ENCODE measurements at places on chromosomes 2 and 18.

GRCh38 chr2:38301969-38302702 lies 74.9 kb downstream of the ATL2 start:
- no peak for DNase-seq

DNA sequence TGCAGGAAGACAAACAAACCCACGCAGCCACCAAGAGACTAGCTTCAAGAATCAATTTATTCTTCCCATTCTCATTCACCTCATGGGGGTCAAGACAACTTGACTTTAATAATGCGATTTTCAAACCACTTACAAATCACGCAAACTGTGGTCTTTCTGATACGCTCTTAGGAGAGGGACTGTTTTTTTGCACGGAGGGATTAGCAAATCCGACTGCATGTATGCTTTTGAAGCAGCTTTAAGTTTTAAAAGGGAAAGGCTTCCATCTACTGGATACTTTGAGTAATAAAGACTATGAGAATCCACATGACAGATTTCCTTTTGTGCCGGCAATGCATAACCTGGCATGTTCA lies 322.9 kb upstream of the KCNJ3 start:
- DNase-seq = peak; percentile 1

GRCh38 chr18:36484591-36484990 lies 187.1 kb downstream of the FHOD3 start:
- DNase-seq = no peak

DNA sequence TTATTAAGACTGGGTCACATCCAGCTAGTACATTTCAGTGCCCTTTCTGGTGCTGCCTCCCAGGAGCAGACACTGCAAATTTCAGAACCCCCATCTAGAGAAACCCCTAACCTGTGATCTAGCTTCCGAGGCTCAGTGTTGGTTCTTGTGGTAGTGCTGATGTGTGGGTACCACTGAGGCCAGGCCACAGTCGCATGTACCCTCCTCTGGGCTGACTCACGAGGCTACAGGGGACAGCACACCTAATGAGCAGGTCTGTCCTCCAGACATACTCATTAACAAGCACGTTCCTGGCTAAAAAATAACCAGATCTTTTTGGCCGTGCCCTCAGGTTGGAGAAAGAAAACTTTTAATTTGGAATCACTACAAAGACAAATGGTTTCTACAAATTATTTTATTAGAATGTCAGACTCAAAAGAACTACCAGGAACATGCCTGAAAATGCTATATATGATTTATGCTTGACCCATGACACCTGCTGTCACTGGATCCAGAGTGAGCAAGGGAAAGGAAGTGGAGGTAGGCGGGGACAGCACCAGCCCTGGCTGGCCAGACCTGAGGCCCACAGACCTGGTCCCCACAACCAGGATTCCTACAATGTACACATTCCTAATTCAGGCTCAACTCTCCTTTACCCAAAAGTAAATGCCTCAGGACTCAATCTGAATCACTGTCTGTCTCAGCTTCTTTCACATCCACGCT lies 8.5 kb downstream of the CIAO1 start:
- DNase-seq = no peak

DNA sequence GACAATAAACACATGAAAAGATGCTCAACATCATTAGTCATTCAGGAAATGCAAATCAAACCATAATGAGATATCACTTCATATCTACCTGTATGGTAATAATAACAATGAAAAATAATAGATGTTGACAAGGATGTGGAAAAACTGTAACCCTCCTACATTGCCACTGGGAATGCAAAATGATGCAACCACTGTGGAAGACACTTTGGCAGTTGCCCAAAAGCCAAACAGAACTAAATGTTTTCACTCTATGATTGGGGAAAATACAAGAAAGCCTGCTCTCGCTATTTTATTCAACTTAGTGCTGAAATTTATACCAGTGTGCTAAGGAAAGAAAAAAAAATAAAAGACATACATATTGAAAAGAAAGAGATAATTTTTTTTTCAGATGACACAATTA lies 934.5 kb downstream of the CNTNAP5 start:
- DNase-seq = no peak

DNA sequence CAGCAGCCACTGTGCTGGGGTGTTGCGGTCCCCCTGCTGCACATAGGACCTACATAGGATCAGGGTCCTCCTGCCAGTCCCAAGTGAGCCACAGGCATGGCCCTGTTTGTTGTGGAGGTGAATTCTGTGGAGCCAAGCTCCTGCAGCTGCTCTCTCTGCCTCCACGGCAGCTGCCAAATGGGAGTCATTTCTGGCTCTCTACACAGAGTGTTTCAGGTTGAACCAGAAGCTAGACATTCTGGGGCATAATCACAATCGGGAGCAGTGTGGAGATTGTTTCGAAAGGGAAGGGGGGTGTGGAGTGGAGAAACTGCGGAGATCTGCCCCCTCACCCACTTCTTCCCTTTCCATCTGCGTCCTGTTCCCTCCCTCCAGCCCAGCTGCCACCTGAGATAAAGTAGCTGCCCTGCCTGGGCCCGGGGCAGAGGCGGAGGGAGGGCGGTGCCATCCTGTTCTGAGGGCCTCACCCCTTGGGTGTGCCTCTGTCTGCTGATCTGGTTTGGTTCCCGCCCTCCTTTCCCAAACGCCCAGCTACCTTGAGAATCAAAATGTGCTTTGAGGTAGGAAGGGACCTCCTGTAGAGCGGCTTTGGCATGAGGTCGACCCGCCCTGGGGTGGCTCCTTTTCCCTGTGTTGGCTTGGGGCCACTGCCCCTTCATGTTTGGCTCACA lies 139.4 kb downstream of the WDSUB1 start:
- DNase-seq = no peak

DNA sequence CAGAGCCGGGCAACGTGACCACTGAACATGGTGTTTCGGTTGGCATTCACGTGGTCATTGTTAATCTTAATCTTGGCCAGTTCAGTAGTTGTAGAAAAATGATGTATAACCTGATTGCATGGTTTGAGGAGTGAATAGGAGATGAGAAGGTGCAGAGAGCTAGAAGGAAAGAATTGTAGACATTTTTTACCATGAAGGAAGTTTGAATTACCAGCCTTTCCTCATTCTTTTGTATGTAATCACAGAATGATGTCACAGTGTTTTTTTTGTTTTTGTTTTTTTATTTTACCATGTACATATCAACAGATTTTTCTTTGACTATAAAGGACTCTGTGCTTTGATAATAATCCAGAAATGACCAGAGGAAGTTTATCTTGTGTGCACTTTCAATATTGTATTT lies 126.3 kb downstream of the LTBP1 start:
- DNase-seq = no peak

DNA sequence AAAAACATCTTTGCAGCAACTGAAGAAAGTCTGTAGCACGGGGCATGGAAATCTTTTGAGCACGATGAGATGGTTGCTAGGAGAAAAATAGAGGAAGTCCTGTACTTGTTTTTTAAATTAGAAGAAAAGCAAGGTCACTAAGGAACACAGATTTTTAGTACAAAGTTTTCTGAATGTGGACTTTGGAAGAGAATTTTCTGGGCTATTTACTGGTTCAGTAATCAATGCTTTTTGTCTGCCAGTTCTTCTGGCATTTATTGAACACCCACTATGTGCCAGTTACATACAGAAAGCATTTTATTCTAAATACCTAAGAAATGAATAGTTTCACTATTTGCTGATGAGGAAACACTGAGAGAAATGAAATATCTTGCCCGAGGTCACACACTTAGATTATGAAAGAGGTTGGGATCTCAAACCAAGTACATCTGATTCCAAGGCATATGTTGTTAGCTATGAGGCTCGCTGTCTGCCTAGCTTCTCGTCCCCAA lies 15.6 kb upstream of the MAP3K20 start:
- no peak for DNase-seq

- DNase-seq = no peak
Observed at GRCh38 chr18:41486575-41486974, 468.5 kb upstream of the PIK3C3 start.

- DNase-seq = no peak
Observed at GRCh38 chr2:20698916-20699613, 32.1 kb downstream of the GDF7 start.

DNA sequence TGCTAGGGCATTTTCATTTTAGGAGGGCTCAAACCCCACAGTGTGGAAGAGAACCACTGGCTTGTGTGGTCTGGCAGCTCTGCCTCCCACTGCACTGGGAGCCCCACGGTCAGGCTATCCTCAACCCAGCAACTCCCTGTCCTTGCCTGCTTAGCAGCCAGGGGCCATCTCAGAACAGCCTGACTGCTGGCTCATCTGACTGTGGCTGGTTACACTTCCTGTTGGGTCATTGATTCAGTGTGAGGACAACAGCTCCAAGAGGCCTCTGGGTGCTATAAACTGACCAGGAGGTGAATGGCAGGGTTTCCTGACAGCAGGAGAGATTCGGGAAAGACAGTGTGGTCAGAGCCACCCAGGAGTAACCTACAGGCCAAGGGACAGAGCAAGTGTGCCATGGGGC lies 40.1 kb downstream of the AMER3 start:
- DNase-seq = no peak

DNA sequence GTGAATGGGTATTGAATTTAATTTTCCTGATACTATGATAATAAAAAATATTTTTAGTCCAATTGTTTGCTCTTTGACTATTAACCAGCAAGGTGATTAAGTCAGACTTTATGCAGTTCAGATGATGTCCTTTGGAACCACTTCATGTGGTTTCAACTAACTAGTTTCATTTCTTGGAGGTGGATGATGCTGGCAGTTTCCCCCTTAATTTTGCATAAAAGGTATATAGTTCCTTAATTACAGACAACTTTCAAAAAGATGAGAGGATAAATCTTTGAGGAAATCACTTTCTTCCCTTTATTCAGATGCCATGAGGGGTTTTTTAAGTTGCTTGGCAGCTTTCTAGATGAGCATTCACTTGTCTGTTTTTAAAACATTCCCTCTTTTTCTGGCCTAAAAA lies 223.1 kb downstream of the PHLPP1 start:
- no peak for DNase-seq

DNA sequence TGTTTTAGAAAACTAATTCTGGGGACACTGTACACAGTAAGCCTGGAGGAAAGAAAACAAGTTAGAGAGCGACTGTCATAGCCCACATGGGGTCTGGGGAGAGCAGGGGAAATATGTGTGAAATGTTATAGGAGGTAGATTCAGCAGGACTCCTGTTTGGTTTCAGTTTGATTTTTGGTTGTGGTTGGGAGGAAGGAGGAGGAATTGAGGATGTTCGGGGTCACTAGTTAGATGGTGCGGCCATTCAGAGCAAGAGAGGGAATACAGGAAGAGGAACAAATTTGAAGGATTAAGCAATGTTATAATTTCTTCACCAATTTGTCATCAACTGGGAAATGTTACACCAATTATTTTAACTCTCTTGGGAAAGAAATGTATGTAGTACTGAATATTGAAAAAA lies 25.1 kb downstream of the TTC39C start:
- no peak for DNase-seq

DNA sequence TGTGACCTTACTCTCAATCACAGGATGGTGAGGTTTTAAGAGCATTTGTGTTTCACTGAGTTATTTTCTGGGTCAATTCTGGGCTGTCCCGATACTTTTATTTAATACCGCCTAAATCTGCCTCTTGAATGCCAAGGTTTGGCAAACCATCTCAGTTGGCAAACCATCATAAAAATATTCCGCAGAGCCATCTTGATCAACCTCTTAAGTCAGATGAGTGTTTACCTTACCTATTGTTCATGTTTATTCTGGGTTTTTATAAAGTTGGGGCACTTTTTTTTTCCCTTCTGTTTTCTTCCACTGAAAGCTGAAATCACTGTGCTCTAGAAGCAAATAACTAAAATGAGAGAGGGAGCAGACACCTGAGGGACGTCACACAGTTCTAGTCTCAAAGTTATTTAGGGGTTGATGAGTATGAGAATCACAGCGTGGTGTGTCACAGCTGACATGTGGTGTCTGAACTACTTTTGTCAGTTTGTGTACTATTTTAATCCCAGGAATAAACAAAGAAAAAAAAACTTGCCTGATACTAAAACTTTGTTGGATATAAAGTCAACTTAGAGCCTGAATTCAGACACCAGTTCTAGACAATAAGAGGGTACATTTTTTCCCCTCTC lies 48.6 kb downstream of the ETAA1 start:
- no peak for DNase-seq

GRCh38 chr2:71858071-71858470 lies 289.6 kb downstream of the CYP26B1 start:
- no peak for DNase-seq

DNA sequence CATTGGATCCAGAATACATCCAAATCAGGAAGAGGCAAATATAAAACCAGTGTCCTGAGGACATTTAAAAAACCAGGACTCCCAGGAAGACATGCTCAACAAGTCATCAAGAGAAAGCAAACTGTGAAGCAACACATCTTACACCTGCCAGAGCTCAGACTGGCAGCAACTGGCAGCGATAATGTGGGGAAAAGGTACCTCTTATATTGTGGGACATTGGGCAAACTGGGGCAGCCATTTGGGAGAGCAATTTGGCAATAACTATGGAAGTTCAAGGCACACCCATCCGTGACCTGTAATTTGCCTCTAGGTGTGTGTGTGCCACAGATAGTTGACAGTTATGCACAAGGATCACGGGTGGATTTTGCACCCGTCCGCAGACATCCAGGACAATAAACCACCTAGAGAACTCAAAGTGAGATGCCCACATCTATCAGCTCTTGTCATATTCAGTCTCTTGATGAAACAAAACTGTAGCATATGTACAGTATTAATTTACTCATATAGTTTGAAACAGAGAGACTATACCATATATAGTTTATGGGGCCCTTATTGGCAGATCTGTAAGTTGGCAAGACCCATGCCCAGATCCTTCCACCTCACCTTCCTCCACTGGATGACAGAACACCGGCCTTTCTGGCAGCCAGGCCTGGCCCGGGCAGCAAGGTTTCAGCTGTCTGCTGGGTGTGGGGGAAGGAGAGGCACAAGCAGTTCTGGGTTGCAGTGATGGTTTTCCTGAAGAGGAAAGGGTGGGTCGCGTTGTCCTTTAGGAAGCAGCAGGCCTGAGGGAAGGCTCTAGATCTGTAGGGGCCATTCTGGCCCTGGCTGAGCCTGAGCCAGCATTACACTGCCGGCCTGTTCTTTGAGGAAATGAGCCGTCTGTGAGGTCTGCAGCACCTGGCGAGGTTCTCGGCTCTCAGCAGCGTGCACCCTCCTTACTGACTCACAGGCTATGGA lies 18.8 kb downstream of the HJURP start:
- DNase-seq = no peak

GRCh38 chr2:127786048-127786809 lies 24.7 kb downstream of the WDR33 start:
- DNase-seq = no peak

DNA sequence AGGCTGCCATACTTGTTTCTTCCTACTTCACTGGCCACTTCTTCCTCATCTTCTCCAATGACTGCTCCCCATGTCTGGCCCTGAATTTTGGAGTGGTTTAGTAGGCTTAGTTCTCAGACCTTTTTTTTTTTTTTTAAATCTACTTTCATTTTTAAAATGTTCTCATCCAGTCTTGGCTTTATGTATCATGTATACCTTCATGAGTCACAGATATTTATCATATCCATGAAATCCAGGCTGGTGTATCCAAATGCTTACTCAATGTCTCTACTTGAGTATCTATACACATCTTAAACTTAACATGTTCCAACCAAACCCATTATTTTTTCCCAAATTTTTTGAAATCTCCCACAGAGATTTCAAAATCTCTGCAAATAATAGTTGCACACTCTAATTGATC lies 26.3 kb upstream of the CFAP36 start:
- no peak for DNase-seq

All from activated CD4-positive, alpha-beta T cell treated with anti-CD3 and anti-CD28 coated beads, Interleukin-2, amount 50 U/mL, for 16 hours (primary cell).